ENCODE measurements at places on chromosomes 12 and 14.
A peak's percentile ranks its signal among the peaks of the same experiment; 100 is the strongest.

GRCh38 chr12:116266631-116267349 is 10.7 kb downstream of the MED13L start:
- DNase-seq = no peak

DNA sequence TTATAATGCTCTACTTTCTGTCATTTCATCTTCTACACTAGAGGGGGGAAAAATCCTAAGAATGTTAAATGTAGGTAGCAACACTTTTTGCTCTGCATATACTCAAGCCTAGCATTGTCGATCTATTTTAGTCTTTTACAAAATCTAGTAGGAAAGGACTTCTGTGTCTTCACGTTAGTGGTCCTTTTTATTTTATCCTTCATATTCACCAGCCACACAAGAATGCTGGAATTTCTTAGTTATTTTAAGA is 253.0 kb upstream of the FLRT2 start:
- no peak for DNase-seq

DNA sequence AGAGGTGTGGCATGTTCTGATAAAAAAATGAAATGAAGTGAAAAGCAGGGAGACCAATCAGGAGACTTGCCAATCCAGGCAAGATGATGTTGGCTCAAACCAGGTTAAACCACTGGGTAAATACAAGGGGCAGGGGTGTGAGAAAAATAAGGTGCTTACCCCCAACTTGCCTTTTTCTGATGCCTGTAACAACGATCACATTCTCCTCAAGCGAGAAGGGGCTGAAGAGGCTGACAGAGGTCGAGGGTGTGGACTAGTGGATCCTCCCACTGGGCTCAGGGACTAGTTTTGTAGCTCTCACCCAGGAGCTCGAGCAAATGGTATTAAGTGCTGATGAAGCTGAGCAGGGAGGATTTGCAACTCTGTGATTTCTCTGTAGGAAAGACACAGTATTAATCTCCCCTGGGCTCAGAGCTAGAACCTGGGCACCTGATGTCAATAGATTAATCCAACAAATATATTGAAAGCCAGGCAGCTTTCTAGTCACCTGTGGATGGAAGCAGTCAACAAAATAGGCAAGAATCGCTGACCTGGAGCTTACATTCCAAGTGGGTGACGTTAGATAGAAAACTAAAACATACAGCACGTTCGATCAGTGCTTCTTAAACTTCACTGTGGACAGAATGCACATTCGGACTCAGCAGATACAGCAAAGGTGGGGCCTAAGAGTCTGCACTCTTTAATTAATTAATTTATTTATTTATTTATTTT is 15.2 kb upstream of the EAPP start:
- DNase-seq = no peak

- DNase-seq = no peak
Measured at GRCh38 chr14:22026527-22026926, 352.9 kb upstream of the OR4E1 start.

DNA sequence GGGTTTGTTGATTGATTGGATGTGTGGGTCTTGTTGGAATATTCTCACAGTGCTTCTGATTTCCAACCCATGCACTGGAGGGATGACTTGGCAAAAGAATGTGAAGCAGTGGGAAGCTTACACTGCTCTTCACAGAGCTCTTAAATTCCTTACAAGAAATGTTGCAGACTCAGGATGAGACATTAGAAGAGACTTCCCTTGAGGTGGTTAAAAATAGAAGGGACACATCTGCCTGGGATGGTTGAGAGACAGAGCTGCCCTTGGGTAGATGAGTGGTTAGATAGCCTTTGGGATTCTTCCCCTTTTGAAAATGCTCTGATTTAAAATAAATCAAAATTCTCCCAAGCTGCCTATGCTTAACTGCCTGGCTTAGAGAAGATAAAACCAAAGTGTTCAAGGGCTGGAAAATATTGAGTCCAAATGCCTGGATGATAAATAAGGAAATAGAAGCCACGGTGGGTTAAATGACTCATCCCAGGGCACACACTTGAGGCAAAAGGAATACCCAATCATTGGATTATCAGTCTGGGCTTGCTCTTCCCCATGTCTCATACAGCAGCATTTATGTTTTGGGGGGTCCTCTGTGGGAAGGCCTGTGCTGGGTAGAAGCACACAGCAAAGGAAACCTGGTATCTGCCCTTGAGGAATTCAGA is 264.3 kb downstream of the AKAP6 start:
- no peak for DNase-seq

- DNase-seq = no peak
Measured at GRCh38 chr12:62787023-62787422, 147.9 kb downstream of the PPM1H start.

GRCh38 chr12:22821985-22822384 is 197.0 kb downstream of the ETNK1 start:
- no peak for DNase-seq

DNA sequence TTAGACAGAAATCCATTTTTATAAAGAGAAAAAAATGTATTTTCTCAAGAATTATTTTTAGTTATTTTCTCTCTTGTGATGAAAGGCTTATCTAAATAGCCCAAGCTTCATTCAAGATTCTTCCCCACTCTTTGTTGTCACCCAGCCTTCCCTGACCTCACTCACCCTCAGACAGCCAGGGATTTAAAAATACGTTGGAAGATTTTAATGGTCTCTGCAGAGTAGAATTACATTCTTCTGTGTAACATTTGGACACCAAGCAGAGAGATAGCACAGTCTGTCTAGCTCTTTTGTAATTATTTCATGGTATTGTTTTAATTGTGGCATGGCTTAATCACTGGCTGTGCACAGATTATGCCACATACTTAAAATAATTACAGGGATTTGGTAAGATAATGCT is 130.3 kb downstream of the IGF1 start:
- DNase-seq = no peak

- no peak for DNase-seq
Measured at GRCh38 chr14:69464379-69464778, 20.1 kb upstream of the PLEKHD1 start.

DNA sequence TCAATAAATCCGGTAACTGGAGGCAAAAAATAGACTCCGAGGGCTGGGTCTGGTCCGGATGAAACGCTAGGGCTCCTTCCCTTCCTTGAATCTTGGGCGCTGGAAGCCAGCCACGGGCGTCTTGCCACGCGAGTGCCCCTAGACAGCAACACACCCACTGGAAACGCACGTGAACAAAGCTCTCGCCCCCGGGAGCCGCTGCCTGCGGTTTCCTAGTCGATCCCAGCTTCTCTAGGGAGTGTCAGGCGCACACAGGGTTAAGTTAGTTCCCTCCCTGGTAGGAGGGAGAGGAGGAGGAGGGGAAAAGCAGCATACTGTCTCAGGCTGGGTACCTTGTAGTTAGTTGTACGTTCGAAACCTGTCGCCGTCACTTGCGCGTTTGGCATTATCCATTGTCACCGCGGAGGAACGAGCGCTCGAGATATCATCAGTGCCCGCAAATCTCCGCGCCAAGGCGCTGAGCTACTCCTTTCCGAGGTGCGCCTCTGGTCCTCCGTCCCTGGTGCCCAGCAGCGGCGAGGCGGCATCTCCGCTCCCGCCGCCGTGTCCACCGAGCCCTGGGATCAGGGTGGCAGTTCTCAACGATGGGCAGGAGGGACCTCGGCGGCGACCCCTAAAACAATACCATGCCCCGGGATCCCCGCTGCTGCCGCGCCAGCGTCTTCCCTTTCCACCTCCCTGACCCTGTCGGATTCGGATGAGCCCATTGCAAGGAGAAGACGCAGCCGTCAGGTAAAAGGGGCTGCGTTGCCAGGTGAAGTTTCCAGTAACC is at the start of gene FLRT2:
Gene FLRT2, plus strand, starts transcription at position 342 of the 772 bp plus-strand sequence. CDS start 91,371 bp downstream, outside the sequence.
- no peak for DNase-seq

GRCh38 chr14:49770212-49770817 is 2.4 kb downstream of the KLHDC2 start:
- DNase-seq = no peak

- DNase-seq = no peak
Measured at GRCh38 chr12:59459966-59460660, 135.7 kb upstream of the SLC16A7 start.

DNA sequence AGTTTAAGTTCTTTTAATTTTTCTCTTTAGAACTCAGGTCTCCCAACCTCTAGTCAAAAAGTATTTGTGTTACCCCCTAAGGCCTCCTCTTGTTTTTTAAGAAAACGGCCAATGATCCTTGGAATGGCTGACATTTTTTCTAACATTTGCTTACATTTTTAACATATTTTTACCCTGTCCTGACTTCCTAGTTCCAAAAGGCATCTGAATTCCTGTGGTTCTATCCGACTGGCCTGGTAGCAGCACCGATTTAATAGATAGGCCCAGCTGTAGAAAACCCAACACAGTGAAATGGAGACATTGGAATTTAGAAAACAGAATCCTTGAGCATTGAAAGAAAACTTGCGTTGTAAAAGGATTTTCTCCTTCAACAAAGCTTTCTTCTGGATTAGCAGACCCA is 134.7 kb upstream of the GSC start:
- no peak for DNase-seq

GRCh38 chr12:109304485-109304884 is 4.6 kb downstream of the FOXN4 start:
- DNase-seq = no peak

DNA sequence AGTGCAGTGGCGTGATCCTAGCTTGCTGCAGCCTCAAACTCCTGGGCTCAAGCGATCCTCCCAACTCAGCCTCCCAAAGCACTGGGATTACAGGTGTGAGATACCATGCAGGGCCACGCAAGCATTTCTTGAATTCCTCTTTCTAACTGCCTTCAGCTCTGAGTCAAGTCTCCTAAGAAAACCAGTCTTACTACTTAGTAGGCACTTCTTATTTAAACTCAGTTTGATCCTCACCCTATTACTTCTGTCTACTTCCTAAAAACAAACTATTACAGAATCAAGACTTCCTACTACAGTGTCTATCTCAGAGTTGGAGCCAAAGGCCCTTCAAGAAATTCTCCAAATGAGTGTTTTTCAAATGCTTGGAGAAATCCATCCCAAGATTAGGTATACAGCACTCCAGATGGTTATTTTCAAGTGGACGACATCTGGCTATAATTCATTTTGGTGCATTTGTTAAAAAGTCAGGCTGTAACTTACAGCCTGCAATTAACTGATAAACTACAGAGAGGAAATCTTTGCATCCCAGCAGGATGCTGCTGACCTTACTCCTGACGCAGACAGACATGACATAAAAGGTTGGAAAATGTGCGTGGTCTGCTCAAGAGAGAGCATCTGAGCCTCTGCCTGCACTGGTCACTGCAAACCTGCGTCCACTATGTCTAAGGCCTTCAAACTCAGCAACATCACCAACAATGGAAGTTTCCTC is 34.7 kb downstream of the SSH1 start:
- DNase-seq = no peak

- DNase-seq = no peak
Measured at GRCh38 chr14:57847096-57847495, 18.8 kb downstream of the SLC35F4 start.

DNA sequence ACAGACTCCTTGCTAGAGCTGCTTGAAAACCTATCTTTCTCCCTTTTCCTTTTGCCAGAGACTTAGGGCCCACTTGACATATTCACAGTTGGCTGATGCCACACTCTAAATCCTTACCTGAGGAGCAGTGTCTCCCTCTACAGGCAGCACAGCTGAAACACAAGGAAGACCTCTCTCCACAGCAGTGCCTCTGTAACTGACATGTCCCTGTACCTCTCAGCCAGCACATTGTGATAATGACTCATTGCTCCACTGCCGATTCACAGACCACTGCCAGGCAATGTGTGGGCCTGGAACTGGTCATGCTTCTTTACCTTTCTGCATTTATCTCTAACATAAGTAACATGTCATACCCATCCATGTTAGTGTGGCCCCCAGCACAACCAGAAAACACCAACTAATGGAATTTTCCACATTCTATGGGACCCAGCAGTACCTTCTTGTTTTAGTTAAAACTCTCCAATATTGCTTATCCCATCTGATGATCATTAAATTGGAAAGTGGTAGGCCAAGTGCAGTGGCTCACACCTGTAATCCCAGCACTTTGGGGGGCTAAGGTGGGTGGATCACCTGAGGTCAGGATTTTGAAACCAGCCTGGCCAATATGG is 56.5 kb downstream of the GTF2A1 start:
- peak; percentile 5 for DNase-seq
